Stimulated activated CD4-positive, alpha-beta T cell treated with anti-CD3 and anti-CD28 coated beads, Interleukin-1b, Interleukin-23, amount 100 ng/mL, for 24 hours (primary cell): ENCODE measurements at places on chromosomes 1 and 21.

DNA sequence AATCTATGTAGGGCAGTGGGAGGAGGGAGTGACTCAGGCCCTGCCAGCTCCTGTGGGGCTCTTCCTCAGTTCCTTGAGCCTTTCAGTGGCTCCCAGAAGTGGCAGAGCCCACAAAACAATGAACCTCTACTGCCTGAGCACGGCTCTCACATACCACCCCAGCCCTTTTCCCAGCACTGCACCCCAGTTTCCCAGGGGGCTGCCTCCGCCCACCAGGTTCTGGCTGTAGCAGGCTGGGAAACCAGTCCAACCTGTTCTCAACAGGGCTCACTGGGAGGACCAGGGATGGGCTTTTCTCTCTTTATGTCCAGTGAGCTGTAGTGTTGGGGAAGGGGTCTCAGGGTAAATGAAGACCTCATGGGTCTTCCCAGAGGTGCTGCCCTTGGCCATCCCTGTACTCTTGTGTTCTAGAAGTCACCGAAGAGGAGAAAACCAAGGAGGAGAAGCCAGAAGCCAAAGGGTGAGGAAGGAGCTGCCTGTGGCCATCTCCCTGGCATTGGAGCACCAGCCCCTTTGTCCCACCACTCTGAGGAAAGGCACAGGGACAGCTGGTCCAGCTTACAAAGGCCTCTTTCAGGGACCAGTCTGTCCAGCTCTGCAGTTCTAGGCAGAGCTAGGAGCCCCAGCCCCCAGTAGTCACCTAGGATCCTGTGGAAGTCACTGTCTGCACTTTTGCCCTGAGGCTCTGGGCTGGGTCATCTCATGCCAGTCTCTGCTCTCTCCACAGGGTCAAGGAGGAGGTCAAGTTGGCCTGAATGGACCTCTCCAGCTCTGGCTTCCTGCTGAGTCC lies 3.5 kb downstream of the MARCKSL1 start:
- no peak for DNase-seq

GRCh38 chr1:155182052-155182550 lies 8.5 kb downstream of the TRIM46 start:
- no peak for DNase-seq

DNA sequence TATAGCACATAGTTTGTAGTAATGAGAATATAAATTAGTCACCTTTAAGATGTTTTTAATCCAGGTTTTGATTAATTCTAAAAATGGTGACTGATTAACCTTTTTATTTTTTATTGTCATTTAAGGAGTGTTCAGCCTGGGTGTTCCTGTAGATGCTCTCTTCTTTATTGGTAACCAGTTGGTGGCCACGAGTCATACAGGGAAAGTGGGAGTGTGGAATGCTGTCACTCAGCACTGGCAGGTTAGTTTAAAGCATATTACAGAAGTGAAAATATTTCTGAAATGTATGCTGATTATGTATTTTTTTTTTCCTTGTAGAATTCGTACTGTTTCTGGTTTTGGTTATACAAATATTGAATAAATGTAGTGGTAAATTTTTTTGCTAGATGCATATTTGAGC lies 28.1 kb downstream of the KCTD3 start:
- no peak for DNase-seq

GRCh38 chr1:199780948-199781670 lies 246.4 kb upstream of the NR5A2 start:
- no peak for DNase-seq

DNA sequence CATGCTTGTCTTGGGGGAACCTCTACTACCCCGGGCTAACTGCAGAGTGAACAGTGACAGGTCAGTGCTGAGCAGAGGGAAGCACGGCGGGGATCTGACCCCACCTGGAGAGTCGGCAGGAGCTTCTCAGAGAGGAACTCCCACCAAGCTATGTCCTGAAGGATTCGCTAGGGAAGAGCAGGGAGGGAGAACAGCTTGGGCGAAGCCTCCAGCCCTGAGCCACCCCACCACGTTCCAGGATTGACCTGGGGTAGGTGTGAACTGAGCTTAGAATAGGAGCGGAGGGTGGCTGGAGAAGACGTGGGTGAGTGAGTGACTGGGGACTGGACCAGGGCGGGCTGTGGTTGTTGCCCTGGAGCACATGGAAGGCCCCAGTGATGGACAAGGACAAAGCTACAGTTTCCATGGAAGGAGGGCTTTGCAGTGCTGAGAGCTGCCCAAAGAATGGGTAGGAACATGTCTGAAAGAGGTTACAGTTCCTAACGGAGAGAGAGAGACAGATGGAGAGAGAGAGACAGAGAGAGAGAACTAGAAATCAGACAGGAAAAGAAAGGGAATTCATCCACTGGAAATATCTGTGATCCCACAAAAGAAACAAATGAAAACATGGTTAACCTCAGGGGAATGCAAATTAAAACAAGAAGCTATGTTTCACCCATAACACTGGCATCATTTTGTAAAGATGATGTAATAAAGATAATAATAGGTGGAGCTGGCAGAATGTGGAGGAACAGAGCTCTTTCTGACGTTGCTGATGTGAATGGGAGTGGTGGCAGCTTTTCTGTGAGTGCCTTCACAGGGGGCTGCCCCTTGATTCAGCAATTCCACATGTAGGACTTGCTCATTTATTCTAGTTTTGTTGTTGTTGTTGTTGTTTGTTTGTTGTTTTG lies 17.2 kb downstream of the BSND start:
- DNase-seq = no peak

- DNase-seq = no peak
These were observed 3.4 kb downstream of the KIAA0319L start for GRCh38 chr1:35553851-35554250.

- DNase-seq = no peak
These were observed 1.8 kb downstream of the KRTAP10-1 start for GRCh38 chr21:44537930-44538911.

DNA sequence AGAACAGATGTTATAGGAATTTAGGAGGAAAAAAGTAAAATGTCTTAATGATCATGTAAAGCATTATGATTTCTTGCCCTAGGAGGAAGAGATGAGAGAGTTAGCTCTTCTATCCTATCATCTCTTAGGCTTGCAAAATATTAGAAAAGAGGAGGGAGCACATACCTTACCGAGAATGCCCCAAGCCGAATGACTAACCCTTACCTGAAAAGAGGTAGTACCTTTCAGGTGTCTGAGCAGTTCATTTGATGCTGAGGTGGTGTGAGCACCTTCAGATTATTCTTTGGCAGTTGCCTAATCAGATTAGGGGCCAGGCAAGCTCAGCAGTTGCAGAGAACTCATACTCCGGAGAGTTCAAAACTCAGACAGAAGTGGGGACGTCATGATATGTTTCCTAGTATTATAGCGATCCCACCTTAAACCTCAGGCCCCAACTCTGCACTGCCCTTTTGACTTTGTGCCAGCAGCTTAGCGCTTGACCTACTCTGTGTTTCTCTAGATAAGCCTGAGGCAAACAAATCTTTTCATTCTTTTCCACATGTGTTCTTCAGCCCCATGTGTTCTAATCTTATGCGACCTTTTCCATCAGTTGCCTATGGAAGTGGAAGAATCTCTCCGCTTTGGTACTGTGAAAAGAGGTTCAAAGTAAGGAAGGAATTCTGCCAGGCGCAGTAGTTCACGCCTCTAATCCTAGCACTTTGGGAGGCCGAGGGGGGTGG lies 52.5 kb downstream of the ATP2B4 start:
- DNase-seq = no peak

DNA sequence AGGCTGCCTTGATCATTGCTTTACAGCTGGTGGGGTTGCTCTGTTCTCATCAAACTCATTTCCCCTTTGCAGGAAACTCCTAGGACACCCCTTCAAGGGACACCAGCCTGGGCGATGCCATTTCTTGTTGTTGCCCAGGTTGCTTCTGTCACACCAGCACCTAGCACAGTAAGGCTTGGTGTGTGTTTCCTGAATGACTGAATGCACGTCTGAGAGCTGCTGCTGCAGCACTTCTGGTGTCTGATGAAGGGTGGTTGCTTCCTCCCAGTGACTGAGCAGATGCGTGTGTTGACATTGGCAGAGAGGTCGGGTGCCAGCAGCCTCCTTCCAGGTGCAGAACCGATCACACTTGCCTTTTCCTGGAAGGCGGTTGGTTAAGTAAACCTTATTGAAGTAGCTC lies 477.4 kb downstream of the CAMTA1 start:
- DNase-seq = no peak

DNA sequence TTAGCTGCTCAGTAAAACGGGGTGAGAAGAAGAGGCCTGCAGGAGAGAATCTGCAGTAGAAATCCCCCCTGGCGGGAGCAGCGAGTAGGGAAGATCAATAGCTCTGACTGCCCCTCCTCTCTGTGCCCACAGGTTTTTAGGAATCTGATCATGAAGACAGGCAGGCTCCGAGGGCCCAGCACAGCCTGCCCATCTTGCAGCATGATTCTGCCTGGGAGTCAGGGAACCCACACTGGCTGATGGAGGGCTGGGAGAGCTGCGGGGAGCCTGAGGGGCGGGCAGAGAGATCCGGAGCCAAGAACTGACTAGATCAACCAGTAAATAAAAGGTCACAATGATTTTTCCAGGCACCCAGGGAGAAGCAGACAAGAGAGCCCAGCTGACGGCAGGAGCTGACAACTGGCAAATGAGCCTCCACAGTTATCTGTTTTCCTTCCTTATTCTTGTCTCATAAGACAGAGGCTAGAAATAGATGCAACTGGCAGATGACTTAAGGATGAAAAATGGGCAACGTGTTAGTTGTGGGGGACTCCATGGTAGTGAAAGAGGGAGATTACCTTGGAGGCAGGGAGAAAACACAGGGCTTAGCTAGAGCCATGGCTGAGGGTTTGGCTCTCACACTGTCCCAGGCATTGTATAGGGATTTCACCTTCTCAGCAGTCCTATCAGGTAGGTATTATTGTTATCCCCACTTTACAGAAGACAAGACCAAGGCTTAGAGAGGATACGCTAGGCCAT lies 116.2 kb downstream of the PLXNA2 start:
- DNase-seq = no peak

DNA sequence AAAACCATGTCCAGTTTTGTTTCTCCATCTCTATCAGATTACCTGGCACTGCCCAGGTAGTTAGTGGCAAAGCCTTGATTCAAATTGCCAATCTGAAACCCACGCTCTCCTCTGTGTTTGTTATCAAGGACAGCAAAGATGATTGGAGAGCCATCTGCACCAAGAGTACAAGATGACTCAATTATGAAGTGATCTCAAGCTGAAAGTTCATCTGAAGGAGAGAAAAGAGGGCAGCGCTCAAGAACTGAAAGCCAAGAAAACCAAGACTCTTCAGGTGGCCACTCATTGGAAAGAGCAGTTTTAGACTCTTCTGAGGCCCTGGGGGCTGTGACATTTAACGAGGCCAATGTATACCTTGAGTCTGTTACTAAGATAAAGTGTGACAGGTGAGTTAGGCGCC lies 13.8 kb downstream of the RXRG start:
- DNase-seq = no peak

GRCh38 chr1:37410105-37410504 lies 64.3 kb upstream of the ZC3H12A start:
- DNase-seq = peak; percentile 5

GRCh38 chr1:25174363-25174729 lies 58.0 kb downstream of the SYF2 start:
- no peak for DNase-seq

- no peak for DNase-seq
These were observed 22.4 kb downstream of the ZZZ3 start for GRCh38 chr1:77659879-77660593.

DNA sequence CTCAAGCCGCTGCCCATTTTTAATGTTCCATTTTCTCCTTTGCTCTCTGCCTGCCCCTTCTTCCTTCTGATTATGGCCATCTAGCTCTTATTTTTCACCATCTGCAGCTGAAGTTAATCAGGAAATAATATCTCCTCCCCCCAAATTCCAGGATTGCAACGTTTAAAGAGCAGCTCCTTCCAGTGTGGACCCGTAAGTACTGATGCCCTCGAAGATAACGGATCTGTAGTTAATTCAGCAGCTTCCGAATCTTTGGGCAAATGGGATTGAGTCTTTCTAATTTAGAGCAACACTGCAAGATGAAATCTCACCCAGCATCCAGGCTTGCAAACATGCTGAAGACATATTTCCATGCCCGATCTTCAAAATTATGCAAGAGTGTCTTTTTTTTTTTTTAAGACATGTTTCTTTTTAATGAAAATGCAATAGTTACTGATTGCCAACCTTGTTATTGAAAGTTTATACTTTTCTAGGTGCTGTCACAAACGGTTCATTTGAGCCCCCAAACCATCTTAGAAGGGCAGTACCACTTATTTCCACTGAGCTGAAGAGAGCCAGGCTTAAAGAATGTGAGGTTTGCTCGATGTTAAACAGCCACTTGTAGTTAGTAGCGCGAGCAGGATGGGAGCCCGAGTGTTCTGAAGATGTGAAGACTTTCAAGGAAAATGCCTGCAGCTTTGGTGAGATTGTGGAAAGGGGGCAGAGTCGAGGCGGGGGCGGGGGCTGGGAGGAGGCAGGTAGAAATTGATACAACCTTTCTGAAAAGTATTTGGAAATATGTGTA lies 10.9 kb upstream of the RCAN3 start:
- DNase-seq = no peak

- no peak for DNase-seq
These were observed 12.7 kb downstream of the PPP1R12B start for GRCh38 chr1:202361224-202361623.

- no peak for DNase-seq
These were observed 1.2 kb downstream of the ATP2B4 start for GRCh38 chr1:203627851-203628200.

DNA sequence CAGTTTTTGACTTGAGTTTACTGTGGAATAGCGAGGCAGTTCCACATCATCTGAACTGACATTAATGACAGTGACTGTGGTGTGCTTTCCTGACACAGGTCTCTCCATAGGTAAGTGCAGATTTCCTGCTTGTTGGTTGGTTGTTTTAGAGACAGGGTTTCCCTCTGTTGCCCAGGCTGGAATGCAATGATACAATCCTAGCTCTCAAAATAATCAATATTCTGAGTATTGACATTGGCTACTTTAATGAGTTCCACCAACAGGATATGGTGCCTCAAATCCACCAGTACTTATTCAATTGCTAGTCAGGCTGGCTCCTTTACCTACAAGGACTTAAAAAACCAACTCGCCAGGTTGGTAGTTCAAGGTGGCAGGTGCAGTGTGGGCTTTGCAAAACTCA lies 63.8 kb downstream of the CLSTN1 start:
- no peak for DNase-seq

DNA sequence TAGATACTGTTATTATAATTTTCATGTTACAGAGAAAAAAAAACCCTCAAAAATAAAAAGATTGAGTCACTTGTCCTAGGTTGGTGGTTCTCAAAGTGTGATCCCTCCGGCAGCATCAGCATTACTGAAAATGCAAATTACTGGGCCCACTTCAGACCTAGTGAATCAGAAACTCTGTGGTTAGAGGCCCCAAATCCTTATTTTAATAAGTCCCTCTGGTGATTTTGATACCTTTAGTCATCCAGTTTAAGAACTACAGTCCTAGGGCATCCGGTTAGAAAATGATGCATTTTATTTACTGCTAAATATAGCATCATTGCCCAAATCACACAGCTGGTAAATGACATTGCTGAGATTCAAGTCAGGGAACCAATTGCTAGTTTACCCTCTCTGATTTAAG lies 203.7 kb upstream of the RUNX1 start:
- DNase-seq = no peak

DNA sequence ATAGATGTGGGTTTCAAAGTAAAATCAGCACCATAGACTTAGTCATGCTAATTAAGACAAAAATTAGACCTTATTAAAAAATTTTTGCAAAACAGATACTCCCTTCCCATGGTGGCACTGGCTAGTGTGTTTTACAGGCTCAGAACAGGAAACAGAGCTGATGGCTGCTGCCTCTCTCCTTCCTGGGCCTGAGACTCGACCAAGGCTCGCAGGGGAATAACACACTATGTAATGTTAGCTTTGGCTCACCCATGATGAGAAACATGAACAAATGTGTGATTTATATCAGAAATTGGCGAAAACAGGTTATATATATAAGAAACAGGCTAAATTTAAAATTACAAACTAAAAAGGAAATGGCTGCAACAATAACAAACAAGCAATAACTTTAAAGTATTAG lies 50.7 kb downstream of the ERG start:
- no peak for DNase-seq
